ENCODE measurements at places on chromosomes 2 and 18.

GRCh38 chr2:240234503-240234951 is 94.1 kb upstream of the OTOS start:
- DNase-seq, result no peak

DNA sequence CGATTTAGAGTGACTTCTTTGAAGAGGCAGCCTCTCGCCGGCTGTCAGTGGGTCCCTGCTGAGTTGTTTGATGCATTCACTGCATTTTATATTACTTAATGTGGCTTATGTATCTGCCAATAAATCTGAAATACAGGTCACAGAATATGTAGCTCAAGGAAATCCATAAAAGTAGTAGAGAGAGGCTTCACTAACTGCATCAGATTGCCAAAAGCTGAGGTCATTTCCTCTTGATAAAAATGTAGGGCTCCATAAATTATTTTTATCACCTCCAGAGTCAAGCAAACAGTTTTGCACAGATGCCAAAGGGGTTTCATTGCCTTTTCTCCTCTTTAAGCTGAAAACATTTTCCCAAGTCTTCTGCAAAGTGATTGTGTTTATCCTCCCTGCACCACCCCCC is 36.5 kb upstream of the CCDC93 start:
- no peak for DNase-seq

DNA sequence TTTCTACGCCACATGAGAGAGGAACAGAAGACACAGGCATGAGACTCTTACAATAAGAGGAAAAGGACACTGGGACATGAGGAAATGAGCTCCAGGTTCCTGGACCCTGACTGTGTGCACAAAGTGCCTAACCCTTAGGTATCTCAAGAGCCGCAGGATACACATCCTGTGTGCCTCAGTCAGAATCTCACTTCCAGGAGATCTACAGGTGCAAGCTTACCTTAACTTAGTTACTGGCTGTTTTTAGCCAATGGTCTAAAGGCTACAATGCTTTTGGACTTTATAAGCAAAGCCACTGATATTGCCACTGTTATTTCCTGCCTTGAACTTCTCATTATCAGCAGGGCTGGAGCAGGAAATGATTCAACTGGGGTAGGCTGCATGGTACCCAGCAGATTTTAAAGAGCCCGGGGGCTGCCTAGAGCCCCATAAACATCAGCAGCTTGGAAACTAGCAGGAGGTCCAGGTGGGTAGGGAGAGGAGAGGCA is 254.4 kb downstream of the ZNF521 start:
- no peak for DNase-seq

- DNase-seq, result no peak
These were observed 44.5 kb downstream of the EML6 start for GRCh38 chr2:54767921-54768320.

GRCh38 chr2:69177785-69178636 is 165.0 kb downstream of the ANTXR1 start:
- peak; percentile 38 for DNase-seq

Data from hematopoietic multipotent progenitor cell treated with erythropoietin and hydrocortisone succinate and interleukin-3 and kit ligand, for 15 days (in vitro differentiated cells).